ENCODE measurements at places on chromosomes 7 and 10.

DNA sequence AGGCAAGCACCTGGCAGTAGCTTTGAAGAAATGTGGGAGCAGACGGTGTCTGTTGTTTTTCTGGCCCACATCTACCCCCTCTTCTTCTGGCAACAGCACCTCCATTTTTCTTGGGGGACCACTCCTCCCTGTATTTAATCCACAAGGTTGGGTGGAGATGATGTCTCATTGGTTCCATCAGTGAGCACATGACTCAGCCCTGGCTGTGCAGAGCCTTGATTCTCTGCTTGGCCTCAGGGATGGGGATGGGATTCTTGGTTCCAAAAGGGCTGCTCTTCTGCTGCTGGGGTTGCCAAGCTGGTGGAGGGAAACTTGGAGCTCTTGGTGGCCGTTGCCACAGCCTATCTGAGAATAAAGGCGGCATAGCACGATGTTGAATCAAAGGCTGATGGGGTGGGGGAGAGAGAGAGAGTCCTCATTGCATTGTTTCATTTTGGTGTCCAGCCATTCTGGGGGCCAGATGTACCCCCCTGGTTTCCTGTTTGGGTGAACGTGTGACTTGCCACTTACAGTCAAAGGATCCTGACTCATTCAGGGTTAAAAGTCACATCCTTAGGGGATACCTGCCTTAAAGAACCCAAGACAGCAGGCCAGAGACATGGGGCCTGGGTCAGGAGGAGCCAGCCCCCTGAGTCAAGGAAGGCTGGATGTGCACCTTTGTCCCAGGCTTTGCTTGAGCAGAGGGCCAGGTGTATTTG, 25.9 kb downstream of the GRK5 start:
- DNase-seq, result no peak

GRCh38 chr10:8544057-8544380, 489.5 kb downstream of the GATA3 start:
- no peak for DNase-seq

GRCh38 chr7:125316466-125316865, 386.8 kb upstream of the POT1 start:
- no peak for DNase-seq

GRCh38 chr10:62426086-62426485, 51.9 kb downstream of the ZNF365 start:
- DNase-seq, result no peak

GRCh38 chr10:73339436-73339835, 19.2 kb downstream of the CFAP70 start:
- DNase-seq, result no peak

GRCh38 chr7:85184599-85185423, 2.0 kb downstream of the SEMA3D start:
- DNase-seq, result no peak

DNA sequence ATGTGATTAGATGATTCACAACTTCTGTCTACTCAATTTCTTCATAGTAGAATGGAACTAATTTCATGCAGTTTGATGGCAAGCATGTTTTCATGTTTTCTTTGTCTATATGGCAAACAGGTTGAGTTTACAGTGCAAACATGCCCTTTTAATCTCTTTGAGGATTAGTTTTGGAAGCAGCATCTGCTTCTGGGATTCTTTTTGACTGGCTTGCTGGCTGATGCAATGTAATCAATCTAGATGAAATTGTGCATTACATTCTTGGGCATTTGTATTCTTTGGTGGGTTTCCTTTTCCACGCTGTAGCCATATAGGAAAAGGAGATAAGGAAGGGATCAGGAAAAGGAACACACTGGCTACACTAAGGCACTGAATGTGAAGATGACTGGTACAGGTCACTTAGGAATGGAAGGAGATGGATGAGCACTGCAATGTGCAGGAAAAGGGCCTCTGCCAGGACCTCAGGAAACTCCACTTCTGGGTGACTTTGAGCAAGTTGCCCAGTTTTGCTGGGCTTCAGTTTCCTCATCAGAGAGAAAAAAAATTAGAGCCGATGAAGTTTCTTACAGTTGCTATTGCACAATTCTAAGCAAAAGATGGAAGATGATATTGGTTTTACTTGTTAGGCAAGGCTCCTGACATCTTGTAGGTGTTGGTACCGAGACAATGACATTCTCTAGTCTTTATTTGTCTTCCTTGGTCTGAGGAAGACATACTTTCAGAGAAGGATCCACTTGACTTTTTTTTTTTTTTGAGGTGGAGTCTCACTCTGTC, 269.1 kb downstream of the SUGCT start:
- DNase-seq, result no peak

GRCh38 chr7:121515229-121515628, 119.1 kb upstream of the FAM3C start:
- DNase-seq, result no peak

GRCh38 chr7:158276414-158277218, 311.0 kb downstream of the PTPRN2 start:
- DNase-seq, result no peak

- DNase-seq, result no peak
These were observed 60.6 kb downstream of the PRF1 start for GRCh38 chr10:70541736-70542564.

- no peak for DNase-seq
These were observed 37.8 kb upstream of the GARS1 start for GRCh38 chr7:30556840-30557239.

DNA sequence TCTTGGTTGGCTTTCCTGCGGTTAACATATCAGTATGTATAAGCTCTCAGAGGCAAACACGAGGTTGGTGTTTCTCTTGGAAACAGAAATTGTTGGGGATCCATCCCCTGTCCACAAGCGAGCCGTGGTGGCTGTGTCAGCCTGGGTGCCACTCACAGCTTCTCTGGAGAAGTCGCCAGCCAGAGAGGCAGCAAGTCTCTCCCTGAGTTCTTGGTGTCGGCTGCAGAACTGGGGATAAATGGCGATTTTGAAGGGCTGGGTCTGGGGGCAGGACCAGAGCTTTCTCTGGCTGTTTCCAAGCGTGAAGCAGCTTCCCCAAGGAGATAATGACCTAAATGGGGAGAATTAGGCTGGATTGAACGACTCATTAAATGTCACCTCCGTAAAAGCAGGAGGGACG, 335.3 kb downstream of the GLRX3 start:
- DNase-seq, result no peak

DNA sequence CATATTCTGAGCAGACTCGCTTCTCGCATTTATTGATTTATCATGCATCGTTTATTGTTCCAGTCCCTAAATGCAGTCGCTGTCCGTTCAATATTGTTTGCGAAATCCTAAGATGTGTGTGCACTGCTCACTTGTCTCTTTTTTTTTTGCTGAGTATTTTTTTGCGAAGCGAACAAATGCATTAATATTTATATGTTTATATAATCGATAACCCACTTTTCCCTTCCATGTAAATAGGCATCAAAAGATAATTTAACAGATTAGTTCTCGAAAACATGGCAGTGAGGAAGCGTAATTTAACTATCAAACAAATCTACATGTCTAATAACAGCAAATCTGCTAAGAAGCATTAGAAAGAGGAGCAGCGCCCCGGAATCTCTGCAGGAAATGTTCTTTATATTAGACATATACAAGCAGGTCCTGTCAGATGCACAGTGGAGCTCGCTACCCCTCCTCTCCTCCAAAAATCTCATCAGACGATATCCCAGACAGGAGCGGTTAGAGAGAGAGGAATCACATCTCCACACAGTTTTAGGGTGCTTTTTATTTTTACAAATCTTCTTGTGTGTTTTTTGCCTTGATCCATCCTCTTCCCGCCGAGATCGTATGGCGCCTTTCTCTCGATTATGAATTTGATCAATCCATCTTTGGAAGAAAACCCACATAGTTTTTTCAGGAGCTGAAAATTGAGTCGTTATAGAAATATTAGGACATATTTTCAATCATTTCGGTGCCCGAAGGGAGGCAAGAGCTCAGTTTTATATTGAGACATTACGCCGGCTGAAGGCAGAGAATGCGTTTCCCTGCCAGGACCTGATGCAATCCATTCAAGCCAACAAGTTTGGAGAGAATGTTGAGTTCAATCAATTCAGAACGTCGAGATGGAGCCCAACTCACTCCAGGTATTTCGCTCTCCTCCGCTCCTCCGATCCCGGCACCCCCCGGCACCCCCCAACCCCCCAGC, at the start of gene ARID5B:
TSS of gene ARID5B (plus strand) at position 871 of the 964 bp plus-strand sequence. CDS start at position 882, 11 bp downstream.
- DNase-seq, result peak; percentile 23

DNA sequence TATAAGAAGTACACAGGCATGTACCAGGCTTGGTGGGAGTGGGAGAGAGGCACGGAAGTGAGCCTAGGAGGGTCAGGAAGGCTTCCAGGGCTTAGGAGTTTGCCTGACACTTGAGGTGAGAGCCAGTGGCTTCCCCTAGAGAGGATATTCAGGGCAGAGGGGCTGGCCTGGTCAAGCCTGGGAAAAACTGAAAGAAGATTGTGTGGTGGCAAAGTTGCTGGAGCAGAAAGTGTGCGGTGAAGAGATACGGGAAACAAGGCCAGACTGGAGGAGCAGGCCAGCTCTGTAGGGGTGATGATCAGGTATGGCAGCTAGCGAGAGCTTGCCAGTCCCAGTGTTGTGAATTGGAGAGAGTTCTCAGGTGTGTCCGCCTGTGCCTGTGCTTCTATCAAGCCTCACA, 129.9 kb downstream of the CCNY start:
- no peak for DNase-seq

- DNase-seq, result no peak
These were observed 4.9 kb upstream of the SRI start for GRCh38 chr7:88224601-88225275.

- no peak for DNase-seq
These were observed 6.4 kb upstream of the ZNF398 start for GRCh38 chr7:149140831-149141230.

- DNase-seq, result no peak
These were observed 27.8 kb upstream of the EBLN1 start for GRCh38 chr10:22245567-22245966.

GRCh38 chr7:10759120-10759519, 214.6 kb upstream of the PHF14 start:
- DNase-seq, result no peak

- DNase-seq, result no peak
These were observed 11.8 kb upstream of the GPNMB start for GRCh38 chr7:23234569-23235296.

- no peak for DNase-seq
These were observed 209.2 kb upstream of the FAM3C start for GRCh38 chr7:121605317-121605680.

DNA sequence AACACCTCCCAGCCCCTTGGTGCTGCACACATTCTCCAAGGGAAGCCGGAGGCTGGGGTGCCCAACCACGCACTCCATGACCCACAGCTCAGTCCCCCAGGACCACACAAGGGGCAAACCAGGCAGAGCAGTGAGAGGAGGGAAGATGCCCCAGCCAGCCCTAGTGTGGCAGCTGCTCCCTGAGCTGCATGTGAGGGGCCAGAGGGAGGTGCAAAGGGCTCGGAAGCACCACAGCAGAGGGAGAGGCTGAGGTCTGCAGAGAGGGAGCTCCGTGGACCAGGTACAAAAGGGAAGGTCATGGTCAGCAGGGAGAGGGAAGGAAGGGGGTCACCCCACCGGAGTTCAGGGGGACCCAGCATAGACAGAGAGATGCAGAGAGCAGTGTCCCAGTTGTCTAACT, 1.5 kb upstream of the CALML5 start:
- DNase-seq, result no peak

GRCh38 chr7:28981161-28981465, 23.0 kb upstream of the TRIL start:
- no peak for DNase-seq

DNA sequence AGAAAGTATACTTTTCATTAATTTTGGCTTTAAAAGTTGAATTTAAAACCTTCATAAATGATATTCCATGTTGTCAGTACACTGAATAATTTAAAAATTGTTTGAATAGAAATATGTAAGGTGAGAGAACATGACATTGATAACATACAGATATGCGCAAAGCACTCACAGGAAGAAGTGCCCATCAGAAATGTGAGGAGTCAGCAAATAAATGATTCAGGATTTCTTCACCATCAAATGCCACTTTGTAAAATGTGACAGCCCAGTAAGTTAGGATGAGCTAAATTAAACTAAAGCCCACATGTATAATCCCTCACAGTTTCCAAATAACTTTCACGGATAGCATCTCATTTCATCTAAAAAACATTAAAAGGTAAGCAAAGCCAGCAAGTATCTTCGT, 417.6 kb downstream of the MAGI2 start:
- DNase-seq, result no peak

DNA sequence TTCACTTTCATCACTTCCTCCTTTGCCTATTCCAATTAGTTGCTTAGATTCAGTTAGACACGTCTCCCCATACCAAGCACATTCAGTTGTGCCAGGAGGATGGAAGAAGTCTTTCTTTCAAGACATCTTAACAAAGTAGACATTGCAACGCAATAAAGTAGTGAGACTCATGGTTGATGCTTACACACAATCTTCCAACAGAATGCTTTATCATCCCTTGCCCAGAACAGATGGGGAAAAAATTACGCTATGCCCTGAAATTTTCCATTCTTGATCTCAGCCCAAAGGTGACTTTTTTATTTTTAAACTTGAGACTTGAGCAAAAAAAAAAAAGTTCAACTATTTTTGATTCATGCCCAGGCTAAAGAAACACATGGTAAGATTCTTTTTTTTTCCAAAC, 74.9 kb downstream of the KCNMA1 start:
- DNase-seq, result no peak

DNA sequence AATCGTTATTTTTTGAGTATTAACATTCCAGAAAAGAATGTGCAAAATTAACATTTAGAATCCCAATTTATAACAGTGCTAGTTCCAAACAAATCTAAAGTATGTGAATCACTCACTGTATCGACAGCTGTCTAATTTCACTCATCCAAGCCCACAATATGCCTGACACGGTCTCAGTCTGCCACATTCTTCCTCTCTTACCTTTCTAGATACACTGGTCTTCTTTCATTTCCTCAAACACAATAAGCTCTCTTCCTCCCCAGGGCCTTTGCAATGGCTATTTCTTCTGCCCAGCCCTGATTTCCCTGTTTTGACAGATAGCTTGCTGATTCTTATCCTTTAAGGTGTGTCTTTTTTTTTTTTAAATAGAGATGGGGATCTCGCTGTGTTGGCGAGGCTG, 48.8 kb downstream of the UBE2H start:
- DNase-seq, result no peak

DNA sequence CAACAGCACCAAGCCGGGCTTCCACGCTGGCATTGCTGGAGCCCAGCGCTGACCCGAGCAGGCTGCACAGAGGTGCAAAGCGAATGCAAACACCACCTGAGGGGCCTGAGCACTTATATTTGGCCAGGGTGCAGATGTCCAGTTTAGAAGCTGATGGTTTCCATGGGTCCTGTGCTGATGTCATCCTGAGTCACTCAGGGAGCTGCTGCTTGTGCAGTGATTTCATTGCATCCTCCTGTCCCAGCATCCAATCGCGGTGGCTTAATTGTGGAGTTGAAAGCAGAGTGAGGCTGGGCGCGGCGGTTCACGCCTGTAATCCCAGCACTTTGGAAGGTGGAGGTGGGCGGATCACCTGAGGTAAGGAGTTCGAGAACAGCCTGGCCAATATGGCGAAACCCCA, 410.2 kb upstream of the KLF6 start:
- DNase-seq, result no peak

DNA sequence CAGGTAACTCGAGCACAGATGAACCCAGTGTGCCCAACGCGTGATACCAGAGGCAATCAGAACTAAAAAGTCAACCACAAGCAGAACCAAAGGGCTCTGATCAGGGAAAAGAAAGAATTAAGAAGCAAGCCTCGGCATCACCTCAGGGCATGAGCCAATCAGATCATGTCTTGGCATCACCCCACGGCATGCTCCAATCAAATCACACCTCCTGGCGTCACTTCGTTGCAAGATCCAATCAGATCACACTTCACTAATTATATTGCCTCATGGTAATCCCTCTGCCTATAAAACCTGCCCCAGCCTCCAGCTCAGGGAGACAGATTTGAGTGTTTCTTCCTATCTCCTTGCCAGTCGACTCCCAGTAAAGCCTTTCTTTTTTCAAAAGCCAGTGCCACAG, 46.8 kb downstream of the TYW1B start:
- DNase-seq, result no peak

Data from effector CD8-positive, alpha-beta T cell (primary cell).